ENCODE measurements at places on chromosomes 12 and 14.

- DNase-seq: no peak
These were observed 21.5 kb upstream of the IFNG start for GRCh38 chr12:68180792-68181744.

- no peak for DNase-seq
These were observed 333.0 kb downstream of the CCER1 start for GRCh38 chr12:90621927-90622326.

- DNase-seq: no peak
These were observed 371.2 kb downstream of the BCL11B start for GRCh38 chr14:98900798-98901197.

- DNase-seq: no peak
These were observed 2.1 kb upstream of the CCT2 start for GRCh38 chr12:69583203-69583602.

DNA sequence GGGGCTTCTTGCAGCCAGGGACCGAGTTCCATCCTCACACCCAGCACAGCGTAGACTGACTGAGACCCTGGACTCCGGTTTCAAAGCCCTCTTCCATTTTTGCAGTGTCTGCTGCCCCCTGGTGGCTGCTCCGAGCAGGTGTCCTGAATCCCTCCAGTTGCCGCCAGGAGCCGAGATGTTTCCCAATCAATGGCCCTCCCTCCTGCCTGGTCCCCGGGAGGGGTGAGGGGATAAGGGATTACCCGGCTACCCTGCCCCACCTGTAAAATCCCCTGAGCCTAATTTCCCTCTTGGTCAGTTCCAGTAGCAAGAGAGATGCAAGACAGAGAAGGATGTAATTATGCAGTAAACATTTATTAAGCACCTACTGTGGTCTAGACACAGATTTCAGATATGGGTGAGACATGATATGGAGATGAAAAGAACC, 55.0 kb downstream of the PHETA1 start:
- peak; percentile 94 for DNase-seq
